ENCODE measurements at places on chromosomes 3 and 15. TPM values are rescaled to one million over a fixed set of nuclear protein-coding genes. Genes with fewer than 3 reads are reported as not detected.

DNA sequence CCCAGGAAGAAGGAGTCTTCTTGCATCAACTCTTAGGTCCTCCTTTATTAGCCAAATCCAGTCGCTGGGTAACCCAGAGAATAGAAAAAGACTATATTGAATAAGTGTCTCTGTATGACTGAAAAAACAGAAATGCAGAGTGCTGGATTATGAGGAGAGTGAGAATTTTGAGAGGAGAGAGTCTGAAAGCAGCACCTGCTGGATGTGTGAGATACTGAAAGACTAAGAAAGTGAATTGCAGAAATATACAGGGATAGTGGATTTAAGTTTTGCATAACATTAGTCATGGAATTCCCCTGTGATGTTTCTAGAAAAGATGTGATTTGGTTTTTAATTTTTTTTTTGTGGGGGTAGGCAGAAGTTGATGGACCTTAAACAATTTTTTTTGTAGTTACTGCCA lies 296.5 kb downstream of the MECOM start:
- H3K27me3 ChIP-seq, result no peaks in the 10 kb centered on the region
- H3K4me3 ChIP-seq, result no peak overlapping the region
- no peaks in the 10 kb centered on the region for H3K36me3 ChIP-seq
- no peaks in the 10 kb centered on the region for H3K4me1 ChIP-seq

Gene LMLN
- 15.2 TPM for total RNA-seq

DNA sequence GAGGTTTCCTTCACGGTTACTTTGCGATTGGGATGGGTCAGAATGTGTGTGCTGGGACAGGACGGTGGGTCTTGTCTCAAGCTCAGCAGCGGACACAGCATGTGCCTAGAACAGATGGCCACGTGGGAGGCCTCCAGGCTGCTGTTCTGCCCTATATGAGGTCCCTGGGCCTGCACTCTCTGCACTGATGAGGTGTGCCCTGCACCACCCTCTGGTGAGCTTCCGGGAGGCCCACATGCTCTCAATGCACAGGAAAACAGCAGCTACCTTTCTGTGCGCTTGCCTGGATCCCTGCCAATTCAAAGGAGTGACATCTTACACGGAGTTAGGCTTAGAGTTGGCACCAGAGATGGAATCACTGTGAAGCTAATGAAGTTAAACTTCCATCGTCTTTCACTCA lies 59.8 kb downstream of the BOC start:
- no peak for DNase-seq
- no peak overlapping the region for H3K27ac ChIP-seq
- H3K36me3 ChIP-seq, result no peaks in the 10 kb centered on the region
- no peak overlapping the region for H3K4me3 ChIP-seq

- no peak for DNase-seq
- H3K4me3 ChIP-seq, result no peak overlapping the region
- no peaks in the 10 kb centered on the region for H3K36me3 ChIP-seq
- no peaks in the 10 kb centered on the region for H3K27me3 ChIP-seq
These were observed 43.7 kb downstream of the CHRD start for GRCh38 chr3:184423561-184423960.

GRCh38 chr15:38102972-38103371 lies 149.7 kb upstream of the SPRED1 start:
- DNase-seq, result no peak
- H3K27ac ChIP-seq, result no peak overlapping the region
- H3K4me3 ChIP-seq, result no peak overlapping the region
- H3K27me3 ChIP-seq, result no peaks in the 10 kb centered on the region
- H3K36me3 ChIP-seq, result no peaks in the 10 kb centered on the region
- no peaks in the 10 kb centered on the region for H3K4me1 ChIP-seq

Gene CHDH
- 14.3 TPM for total RNA-seq

Gene NMB
- total RNA-seq, result 1.3 TPM

Gene CSTA
- total RNA-seq, result 1.5 TPM

Measured in heart right ventricle (tissue), 16 donors.